ENCODE measurements at places on chromosomes 11 and 22. TPM values are rescaled to one million over a fixed set of nuclear protein-coding genes. Genes with fewer than 3 reads are reported as not detected.

GRCh38 chr11:42773729-42774128, 538.1 kb upstream of the API5 start:
- DNase-seq, result no peak

- DNase-seq, result no peak
Measured at GRCh38 chr11:17695454-17696441, 23.6 kb upstream of the MYOD1 start.

DNA sequence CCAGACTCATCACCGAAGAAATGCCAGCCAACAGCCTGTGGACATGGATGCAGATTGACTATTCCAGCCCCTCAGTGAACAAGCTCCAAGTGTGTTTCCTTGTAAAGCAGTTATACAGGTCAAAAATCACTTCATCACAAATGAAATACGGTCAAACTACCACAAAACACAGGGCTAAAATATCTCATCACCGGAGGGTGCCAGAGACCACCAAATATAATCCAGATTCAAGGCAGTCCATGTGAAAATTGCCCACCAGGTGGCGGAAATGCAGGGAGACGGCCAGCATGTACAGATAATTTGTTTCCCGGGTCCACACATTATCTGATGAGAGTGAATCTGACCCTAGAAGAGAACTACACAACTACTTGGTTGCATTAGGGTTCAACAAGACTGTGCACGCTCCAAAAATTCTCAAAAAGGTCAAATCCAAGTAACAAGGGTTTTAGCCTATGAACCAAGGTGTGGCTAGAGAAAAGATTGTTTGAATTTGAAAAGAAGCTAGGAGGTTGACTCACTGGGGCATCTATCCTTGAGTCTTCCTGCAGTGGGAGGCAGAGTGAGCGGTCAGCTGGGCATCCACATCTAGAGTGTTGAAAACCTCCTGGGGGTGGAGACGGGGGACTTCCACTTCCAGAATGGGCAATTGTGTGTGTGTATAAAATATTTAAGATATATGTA, 71.7 kb downstream of the IGLL5 start:
- DNase-seq, result peak; percentile 46

- peak; percentile 23 for DNase-seq
Measured at GRCh38 chr11:74185695-74186094, 14.6 kb downstream of the PPME1 start.

DNA sequence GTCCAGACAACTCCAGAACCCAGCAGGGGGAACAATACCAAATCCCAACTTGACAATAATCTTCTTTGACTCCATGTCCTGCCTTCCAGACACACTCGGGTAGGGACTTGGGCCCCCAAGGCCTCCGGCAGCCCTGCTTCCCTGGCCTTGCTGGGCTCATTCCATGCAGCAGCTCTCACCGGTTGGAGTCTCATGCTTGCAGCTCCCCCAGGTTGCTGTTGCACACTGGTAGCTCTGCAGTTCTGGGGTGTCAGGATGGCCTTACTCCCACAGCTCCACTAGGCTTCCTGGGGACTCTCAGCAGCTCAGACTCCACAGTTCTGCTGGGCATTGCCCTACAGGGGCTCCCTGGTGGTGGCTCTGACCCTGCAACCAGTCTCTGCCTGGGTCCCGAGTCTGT, 42.8 kb downstream of the ST3GAL4 start:
- no peak for DNase-seq

GRCh38 chr11:70255477-70256116, 14.9 kb upstream of the PPFIA1 start:
- no peak for DNase-seq

- no peak for DNase-seq
Measured at GRCh38 chr11:132099692-132100091, 729.3 kb downstream of the NTM start.

LRP4 gene
- 0.81 TPM for total RNA-seq

OR4A16 gene
- not detected for total RNA-seq

TYR gene
- not detected for total RNA-seq

SOX10 gene
- total RNA-seq, result not detected

CD59 gene
- total RNA-seq, result 682 TPM

Measured in A172 (cell line).